Right hindlimb (tissue), 1 donor: ENCODE measurements at places on chromosomes 7 and 10.

GRCh38 chr10:21368022-21368582 lies 157.4 kb downstream of the SKIDA1 start:
- DNase-seq: no peak

GRCh38 chr7:100148225-100148558 lies 526 bp upstream of the LAMTOR4 start:
- DNase-seq: no peak

GRCh38 chr10:71393841-71394475 lies 2.8 kb upstream of the CDH23 start:
- DNase-seq: no peak

DNA sequence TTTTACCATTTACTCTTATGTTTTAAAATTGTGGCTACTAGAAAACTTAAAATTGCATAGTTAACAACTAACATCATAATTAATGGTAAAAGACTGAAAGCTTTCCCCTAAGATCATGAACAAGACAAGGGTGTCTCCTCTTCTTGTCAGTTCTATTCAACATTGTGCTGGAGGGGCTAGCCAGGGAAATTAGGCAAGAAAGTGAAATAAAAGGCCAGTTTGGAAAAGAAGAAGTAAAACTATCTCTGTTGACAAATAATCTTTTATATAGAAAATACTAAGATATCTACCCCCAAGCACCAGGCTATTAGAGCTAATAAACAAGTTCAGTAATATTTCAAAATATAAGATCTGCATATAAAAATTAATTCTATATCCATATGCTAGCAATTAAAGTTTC lies 46.9 kb upstream of the MXI1 start:
- DNase-seq: no peak

DNA sequence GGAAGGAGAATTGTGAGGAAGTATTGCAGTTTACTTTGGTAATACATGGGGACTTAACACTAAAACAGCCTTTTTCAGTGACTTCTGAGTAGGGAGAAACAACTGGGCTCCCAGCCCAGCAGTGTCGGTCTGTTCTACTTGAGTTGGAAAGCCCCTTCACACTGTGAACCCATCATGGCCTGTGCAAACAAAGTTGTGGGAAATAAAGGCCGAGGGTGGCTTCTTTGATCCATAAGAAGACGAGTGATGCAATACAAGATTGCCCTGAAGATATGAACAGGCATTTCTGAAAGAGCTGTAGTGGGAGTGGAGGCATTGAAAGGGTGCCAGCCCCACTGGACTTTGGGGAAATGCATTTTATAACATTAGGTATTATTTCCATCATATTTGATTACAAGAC lies 28.3 kb downstream of the C10orf120 start:
- DNase-seq: no peak

GRCh38 chr7:85630904-85631600 lies 444.2 kb upstream of the SEMA3D start:
- DNase-seq: no peak

GRCh38 chr10:75617485-75618155 lies 186.2 kb downstream of the LRMDA start:
- DNase-seq: no peak

DNA sequence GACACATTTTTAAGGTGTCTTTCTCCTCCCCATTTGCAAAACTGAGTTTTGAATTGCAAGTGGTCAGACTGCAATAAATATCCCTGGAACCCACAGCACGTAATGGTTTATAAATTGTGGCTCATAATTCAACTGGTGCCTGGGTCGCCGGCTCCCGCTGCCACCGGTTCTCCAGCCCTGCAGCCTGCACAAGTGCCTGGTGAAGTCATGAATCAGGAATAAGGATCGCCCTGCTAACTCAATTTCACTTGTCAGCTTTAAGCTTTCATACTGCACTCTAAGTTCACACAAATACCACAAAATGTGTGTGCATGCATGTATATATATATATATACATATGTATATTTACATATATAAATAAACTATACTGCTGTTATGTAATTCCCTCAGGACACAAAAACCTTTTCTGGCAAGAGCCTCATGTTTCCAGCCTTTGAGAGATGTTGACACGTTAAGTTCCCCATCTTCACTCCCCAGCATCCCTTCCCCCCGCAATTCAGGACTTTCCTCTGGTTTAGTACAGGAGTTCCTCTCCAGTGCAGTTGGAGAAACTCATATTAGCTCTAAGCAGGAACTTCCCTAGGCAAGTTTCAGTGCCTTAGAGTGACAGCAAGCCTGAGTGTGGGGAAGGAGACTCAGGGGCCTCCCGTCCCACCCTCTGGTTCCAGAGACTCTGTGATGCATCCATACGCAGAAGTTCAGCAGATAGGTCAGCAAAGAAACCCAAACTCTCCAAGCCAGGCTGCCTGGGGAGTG lies 129.2 kb upstream of the UNC5B start:
- DNase-seq: peak; percentile 13

DNA sequence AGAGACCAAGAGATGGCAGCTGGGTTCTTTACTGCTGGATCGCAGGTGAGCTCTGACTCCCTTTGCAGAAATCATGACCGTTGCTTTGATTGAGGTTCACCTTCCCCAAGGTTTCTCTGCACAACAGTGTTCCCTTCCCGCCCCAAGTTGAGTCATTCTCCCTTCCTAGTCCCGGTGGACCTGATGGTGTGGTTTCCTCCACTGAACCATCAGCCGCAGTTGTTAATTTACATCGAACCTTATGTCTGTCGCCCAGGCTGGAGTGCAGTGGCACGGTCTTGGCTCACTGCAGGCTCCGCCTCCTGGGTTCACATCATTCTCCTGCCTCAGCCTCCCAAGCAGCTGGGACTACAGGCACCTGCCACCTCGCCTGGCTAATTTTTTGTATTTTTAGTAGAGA lies 5.8 kb downstream of the ZSCAN25 start:
- no peak for DNase-seq
